ENCODE measurements at places on chromosomes 3 and 15.

GRCh38 chr15:82944056-82944455 is 8.5 kb downstream of the HOMER2 start:
- DNase-seq, result no peak

GRCh38 chr15:89368566-89369223 is 34.1 kb upstream of the POLG start:
- DNase-seq, result no peak

DNA sequence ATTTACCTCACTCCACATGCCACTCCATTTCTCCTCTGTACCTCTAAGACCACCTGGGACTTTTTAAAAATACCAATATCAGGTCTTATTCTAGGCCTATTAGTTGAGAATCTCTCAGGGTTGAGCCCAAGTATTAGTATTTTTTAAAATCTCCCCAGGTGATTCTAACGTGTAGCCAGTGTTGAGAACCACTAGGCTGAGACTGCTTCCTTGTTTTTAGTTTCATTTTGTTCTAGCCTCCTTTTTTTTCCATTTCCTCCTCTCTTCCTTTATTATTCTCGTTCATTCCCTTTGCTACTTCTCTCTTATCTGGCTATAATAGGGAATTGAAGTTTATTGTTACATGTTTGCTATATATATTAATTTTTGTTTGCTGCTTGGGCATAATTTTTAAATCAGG is 217.8 kb upstream of the CD96 start:
- DNase-seq, result peak; percentile 30

DNA sequence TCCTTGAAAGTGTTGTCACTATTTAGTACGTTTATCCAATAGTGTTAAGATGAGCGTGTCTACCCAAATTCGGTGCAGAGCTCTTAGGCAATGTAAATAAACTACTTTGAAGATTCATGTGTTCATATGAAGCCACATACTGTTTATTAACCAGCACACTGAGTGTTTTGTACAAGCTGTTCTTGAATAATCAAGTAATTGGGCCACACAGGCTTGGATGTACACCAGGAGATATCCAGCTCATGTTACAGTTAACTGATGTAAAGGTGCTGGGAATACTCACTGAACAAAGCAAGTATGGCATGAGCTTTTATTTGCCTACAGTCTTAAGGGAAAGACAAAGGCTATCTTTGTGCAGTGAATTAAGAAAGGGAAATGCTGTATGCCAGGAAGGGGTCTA is 632 bp upstream of the DHX36 start:
- no peak for DNase-seq

DNA sequence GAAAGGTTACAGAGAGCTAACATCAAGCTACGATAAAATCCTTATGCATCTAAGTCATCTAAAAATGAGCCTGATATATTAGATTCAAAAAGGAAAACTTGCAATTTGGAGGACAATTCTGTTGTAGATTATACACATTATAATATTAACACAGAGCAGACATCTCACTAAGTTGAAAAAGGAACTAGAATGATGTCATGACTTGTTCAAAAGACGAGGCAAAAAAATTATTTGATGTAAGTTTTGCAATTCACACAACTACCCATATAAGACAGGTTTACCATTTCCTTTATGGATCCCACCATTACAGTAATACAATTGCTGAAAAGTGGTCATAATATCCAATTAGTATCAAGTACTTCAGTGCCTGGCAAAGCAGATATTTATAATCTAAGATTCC is 15.9 kb downstream of the SATB1 start:
- no peak for DNase-seq

Measured in common myeloid progenitor, CD34-positive (primary cell).